ENCODE measurements at places on chromosomes 1 and 21.

DNA sequence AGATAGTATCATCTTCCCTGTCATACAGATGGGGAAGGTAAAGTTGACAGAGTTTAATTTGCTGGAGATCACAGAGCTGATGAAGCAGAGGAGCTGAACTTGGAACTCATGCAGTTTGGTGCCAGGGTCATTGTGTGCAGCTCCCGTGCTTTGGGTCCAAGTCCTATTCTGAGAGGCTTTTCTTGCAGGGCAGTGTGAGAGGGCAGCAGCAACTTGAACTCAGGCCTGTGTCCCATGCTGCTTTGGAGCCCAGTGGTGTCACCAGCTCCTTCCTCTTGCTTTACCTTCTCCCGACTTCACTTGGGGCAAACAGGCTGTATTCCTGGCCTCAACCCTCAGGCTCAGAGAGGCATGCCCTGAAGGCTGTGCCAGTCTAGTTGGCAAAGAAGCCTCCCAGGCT, 24.7 kb downstream of the INAVA start:
- DNase-seq, result no peak

- DNase-seq, result no peak
Observed at GRCh38 chr1:227749916-227750710, 14.9 kb downstream of the SNAP47 start.

DNA sequence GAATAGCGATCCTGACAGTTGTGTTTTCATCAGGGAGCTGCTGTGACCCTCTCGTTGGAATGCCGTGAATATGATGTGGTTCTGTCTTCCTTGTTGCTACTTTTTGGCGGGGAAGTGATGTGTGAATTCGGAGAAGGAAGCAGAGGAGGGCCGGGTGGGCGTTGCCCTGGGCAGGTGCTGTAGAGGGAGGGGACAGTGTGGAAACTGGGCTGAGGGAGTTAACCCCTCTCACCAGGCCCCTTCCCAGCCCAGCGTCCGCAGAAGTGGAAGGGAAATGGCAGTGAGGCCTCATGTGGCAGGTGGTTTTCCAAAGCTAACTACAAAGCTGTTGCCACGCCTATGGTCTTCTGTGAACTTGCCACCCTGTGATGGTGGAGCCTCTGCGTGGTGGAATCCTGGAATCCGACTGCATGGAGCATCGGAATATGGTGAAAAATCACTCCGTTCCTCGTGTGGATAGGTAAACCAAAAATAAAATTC, 227.9 kb downstream of the DYRK1A start:
- no peak for DNase-seq

DNA sequence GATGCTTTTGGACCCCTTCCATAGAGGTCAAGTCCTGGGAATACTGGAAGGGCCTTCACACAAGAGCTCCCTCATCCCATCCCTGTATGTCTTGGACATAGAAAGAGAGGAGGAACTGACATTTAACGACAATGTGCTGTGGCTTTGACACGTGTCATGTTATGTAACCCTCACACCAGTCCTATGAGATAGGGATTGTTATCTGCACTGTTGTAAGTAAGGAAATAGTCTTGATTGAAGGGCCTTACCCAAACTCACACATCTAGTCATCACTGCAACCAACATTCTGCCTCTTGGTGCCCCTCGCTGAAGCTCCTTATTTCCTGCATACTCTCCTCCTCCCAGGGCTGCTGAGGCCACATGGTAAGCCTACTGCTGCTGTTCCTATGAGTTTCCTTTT, 63.7 kb upstream of the ANGPTL1 start:
- peak; percentile 92 for DNase-seq

DNA sequence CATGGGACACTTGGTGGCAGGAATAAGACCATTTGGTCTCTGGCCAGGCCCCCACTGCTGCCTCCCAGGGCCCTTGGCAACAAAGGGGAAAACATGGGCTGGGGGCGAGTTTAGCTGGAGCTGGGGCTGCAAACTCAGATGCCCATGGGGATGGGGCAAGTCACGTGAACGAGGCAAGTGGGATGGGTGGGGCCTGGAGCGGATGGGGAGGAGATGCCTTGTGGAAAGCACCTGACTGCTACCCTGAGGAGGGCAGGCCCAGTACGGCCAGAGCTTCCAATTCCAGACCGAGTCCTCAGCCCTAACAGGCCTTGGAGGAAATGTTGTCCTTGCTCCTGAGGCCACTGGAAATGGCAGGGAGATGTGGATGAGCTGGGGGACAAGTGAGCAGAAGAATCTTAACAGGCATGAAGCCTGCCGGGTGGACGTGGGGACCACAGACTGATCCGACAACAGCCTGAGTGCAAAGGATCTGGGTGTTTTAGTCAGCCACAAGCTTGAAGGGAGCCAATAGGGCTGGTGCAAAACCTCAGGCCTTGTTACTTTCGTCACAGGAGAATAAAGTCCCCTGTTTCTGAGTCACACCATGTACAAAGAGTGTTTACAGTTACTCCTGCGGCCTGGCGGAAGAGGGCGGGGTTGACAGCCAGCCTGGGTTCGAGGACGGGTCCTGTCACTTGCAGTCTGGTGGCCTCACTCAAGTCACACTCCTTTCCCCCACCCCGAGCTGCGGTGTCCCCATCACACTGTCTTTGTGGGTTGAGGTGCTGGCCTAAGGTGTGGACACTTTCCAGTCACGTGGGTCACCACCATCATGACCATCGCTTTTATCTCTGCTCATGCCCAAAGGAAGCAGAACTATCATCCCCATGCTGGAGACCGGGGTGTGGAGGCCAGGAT, 19.1 kb downstream of the RUNX3 start:
- DNase-seq, result no peak

GRCh38 chr1:56069824-56070223, 509.5 kb downstream of the PLPP3 start:
- no peak for DNase-seq

DNA sequence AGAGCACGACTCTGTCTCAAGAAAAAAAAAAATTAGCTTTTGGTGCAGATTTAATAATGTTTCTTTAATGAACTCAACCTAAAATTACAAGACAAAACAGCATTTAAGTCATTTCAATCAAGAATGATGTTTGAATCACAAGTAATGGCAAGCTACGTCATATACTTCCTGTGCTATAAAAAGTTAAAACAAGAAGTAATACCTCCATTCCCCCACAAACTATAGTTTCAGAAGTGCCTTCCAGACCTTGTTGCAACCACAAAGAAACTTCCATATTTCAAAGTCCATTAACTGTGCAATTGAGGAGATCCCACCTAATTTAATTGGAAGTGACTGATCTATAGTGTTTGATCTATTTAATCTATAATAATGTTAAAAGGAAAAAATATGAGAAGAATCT, 15.1 kb downstream of the NRDC start:
- peak; percentile 42 for DNase-seq

DNA sequence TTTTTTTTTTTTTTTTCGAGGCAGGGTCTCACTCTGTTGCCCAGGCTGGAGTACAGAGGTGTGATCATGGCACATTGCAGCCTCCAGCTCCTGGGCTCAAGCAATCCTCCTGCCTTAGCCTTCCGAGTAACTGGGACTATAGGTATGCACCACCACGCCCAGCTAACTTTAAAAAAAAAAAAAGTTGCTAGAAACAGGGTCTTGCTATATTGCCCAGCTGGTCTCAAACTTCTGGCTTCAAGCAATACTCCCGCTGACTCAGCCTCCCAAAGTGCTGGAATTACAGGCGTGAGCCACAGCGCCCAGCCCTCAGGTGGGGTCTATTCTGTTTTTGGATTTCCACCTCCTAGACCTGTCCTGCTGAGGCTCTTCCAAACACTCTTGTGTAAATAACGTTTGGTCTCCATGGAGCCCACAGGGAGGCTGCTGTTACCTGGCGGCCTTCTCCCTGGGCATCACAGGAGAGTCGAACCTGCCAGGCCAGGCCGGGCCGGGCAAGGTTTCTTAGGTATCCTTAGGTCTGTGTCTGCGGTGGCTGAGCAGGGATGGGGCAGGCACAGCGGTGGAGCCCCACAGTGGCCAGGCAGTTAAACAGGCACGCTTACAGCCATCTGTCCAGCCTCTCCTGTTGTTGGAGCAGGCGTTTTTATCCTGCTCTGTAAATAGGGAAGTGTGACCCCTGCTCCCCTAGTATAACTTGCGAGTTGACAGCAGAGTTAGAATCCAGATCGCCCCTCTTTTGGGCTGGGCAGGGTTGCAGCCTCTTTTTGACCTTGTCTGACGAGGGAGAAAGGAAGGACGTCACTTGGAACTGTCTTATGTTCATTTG, 18.8 kb downstream of the PLEKHM2 start:
- DNase-seq, result no peak

DNA sequence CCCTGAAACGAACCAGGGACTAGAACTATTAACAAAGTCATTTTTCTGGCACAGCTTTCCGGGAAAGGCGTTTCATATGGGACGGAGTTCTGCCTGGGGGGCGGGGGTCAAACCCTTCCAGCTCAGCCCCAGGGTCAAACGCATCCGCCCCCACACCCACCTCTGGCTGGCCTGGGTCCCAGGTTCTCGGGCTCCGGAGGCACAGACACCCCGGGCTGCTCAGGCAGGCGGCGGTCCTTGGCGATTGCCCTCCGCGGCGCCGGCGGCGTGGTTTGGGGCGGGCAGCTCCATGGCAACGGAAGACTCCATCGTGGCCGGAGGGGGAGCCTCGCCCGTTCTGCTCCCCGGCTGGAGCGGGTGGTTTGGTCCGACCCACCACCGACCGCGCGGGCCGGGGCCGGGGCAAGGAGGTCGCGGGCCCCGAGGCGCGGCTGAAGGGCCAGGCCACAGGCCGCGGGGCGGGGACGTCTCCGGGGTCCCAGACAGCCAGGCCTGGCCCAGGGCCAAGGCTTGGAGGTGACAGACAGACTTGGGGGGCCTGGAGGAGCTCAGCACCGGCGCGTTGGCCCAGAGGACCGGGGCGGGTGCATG, at the start of gene CFAP74:
CFAP74 (minus strand) TSS at position 246 of the 591 bp plus-strand sequence. CDS start 12,830 bp downstream, outside the sequence.
- DNase-seq, result no peak

- no peak for DNase-seq
Observed at GRCh38 chr1:14371771-14372497, 226.6 kb upstream of the KAZN start.

GRCh38 chr1:18009478-18009961, 98.1 kb upstream of the IGSF21 start:
- DNase-seq, result no peak

- DNase-seq, result no peak
Observed at GRCh38 chr1:228062812-228063211, 19.7 kb upstream of the ARF1 start.

- DNase-seq, result no peak
Observed at GRCh38 chr1:168607872-168608428, 31.5 kb downstream of the XCL1 start.

GRCh38 chr1:184366997-184367396, 19.8 kb upstream of the C1orf21 start:
- no peak for DNase-seq

GRCh38 chr1:214990619-214991018, 91.9 kb upstream of the KCNK2 start:
- DNase-seq, result no peak

DNA sequence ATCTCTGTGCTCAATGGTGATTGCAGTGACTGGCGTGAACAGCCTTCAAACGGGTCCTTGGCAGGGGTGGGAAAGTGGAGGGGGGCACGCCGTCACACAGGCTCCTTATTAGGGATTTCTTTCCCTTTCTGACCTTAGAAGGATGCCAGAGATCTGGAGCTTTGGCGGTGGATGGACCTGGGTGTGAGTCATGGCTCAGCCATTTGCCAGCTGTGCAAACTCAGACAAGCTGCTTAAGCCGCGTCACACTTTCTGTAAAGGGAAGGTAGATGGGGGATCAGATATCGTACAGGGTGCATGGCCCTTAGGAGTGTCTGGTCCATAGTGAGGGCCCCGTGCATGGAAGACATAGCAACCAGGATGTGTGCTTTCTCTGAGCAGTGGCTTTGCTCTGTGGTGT, 48.3 kb upstream of the C1orf174 start:
- no peak for DNase-seq

DNA sequence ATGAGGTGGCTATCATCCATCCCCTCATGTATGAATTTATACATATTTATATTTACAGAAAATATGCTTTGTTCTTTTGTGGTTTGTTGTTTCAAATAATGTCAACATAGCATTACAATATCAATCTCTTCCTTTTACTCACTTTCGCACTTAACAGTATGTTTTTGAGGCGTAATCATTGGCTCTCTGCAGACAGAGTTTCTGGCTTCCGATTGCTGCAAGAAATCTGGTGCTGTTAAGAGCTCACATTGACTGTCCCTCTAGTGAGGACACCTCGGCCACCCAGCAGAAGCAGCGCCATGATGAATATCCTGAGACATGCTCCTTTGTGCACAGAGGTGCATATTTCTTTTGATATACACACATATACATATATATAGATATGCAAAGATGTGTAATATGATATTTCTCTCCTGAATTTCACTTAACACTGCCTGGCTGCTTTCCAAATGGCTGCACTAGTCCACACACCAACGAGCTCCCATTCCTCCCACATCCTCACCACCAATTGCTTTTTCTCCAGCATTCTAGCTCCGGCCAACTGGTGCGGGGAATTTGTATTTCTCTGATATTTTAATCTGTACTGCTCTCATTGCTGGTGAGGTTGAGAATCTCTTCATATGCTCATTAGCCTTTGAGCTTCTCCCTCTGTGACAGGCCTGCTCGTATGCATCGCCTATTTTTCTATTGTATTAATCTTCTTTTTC, 248.4 kb downstream of the SIPA1L2 start:
- no peak for DNase-seq

DNA sequence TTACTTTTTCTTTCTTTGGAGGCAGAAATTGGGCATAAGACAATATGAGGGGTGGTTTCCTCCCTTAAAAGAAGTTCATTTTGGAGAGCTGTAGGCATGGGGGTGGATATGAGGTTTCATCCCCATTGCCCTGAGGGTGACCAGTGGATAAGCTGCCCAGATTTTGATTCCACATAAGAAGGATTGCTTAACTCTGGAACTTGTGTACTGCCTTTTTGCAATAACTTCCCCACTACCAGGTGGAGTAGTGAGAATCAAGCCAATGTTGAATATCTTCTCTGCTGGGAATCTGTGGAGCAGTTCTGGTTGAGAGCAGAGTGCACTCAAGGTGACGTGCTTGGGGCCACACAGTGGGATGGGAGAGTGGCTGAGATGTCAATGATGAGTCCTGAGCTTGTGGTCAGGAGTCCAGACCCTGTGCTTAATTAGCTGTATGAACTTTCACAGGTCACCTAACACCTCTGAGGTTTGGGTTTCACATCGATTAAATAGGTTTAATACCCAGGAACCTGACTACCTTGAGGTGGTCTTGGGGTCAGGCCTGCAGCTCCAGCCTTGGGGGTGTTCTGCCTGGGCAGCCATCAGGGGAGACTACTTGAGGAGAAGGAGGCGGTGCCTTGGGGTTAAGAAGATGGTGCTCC, 152.9 kb downstream of the FCRL5 start:
- no peak for DNase-seq

DNA sequence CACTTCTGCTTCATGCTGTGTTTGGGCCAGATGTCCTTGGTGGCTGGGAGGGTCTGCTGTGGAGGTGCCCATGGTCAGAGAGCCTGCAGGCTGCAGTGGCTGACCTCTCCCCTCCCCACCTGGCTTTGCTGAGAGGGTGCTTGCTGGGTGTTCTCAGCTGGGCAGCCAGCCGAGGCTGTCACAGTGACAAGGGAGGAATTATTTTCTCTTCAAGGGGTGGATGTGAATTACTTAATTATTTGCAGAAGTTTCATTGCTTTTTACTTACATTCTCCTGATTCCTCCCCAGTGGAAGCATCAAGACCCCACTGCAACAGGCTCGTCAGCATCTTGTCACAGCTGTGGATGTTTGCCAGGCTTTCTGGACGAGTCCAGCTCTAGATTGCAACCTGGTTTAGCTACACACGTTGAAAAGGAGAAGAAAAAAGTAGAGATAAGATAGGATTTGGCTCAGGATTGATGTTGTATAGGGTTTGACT, 70.3 kb downstream of the GALNT2 start:
- DNase-seq, result no peak

Data from Kasumi-1 (cell line).